ENCODE measurements at places on chromosomes 2 and 18. TPM values are rescaled to one million over a fixed set of nuclear protein-coding genes. Genes with fewer than 3 reads are reported as not detected.

DNA sequence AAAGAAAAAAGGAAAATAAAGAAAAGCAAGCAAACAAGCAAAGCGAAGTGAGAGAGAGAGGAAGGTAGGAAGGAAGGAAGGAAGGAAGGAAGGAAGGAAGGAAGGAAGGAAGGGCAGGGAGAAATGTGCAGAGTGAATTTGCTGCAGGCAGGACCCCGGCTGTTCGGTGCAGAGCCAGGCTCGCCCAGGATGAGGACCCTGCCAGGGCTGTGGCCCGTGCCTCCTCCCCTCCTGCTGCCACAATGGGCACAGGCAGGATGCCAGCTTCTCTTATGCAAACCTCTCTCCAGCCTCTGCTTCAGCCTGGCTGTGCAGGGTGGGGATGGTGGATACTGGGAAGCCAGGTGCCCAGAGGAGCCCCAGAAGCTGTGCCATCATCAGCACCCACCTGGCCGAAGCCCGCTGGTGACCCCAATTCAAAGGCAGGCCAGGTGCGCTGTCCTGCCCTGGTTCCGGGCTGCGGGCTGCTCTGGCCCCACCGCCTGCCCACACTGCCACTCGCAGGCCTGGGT, 3.2 kb downstream of the GPR17 start:
- no peak overlapping the region for H3K27ac ChIP-seq
- no peak overlapping the region for H3K4me3 ChIP-seq
- DNase-seq, result no peak

DNA sequence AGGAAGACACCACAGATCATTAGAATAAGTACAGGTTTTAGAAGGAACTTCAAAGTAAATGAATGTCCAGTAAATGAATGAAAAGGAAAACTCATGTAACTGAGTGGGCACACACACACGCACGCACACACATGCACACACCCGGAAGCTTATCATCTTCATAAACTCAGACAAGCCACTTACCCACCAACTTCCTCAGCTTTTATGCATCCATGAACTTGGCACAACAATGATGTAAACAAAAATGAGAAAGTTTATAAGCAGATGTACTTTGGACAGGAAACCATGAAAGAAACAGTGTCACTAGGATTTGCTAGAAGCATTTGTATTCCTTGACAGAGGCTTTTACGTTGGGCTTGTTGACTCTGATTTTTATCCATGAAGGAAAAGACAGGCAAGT, 23.2 kb downstream of the RNF152 start:
- H3K27ac ChIP-seq, result no peak overlapping the region
- H3K4me1 ChIP-seq, result no peaks in the 10 kb centered on the region
- no peak for DNase-seq
- H3K36me3 ChIP-seq, result no peaks in the 10 kb centered on the region
- no peaks in the 10 kb centered on the region for H3K27me3 ChIP-seq

GRCh38 chr2:162004031-162004430, 70.0 kb downstream of the DPP4 start:
- peaks cover 5% of the 10 kb centered on the region for H3K4me1 ChIP-seq
- no peak for DNase-seq
- H3K4me3 ChIP-seq, result no peak overlapping the region
- peaks cover 6% of the 10 kb centered on the region for H3K36me3 ChIP-seq

Gene TRIM43
- not detected for total RNA-seq

DNA sequence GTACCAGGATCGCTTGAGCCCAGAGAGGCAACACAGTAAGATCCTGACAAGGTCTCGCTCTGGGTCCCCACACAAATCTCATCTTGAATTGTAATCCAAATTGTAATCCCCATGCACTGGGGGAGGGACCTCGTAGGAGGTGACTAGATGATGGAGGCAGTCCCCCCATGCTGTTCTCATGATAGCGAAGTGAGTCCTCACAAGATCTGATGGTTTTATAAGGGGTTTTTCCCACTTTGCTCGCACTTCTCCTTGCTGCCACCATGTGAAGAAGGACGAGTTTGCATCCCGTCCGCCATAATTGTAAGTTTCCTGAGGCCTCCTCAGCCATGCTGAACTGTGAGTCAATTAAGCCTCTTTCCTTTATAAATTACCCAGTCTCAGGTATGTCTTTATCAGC, 46.0 kb upstream of the SERTAD2 start:
- peaks cover 36% of the 10 kb centered on the region for H3K4me1 ChIP-seq
- H3K4me3 ChIP-seq, result no peak overlapping the region
- peak; percentile 22 for DNase-seq
- H3K36me3 ChIP-seq, result no peaks in the 10 kb centered on the region
- no peaks in the 10 kb centered on the region for H3K27me3 ChIP-seq
- H3K27ac ChIP-seq, result no peak overlapping the region

DNA sequence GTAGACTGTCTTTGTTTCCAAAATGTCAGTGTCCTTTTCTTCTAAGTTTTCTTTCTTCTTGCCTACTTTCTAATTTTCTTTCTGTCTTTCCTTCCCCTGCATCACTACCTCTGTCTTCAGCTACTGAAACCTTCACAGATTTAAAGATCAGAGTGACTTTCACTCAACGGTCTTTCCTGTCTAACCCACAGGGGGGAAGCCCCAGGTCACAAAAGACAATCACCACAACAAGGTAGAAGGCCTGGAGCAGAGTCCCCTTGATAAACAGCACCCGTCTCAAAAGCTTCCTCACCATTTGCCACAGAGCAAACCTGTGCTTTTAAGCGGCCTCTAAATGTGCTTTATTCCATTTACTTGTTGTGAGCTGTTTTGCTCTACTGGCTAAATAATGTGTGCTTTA, 665.4 kb downstream of the BCL11A start:
- no peak overlapping the region for H3K27ac ChIP-seq
- H3K4me3 ChIP-seq, result no peak overlapping the region
- H3K4me1 ChIP-seq, result peaks cover 19% of the 10 kb centered on the region
- no peaks in the 10 kb centered on the region for H3K36me3 ChIP-seq

GRCh38 chr2:55296393-55296792, 27.4 kb upstream of the MTIF2 start:
- H3K4me3 ChIP-seq, result no peak overlapping the region
- DNase-seq, result no peak
- no peak overlapping the region for H3K27ac ChIP-seq
- H3K36me3 ChIP-seq, result no peaks in the 10 kb centered on the region

Gene COBLL1
- not detected for total RNA-seq

- DNase-seq, result no peak
- H3K4me1 ChIP-seq, result no peaks in the 10 kb centered on the region
- no peak overlapping the region for H3K27ac ChIP-seq
- H3K4me3 ChIP-seq, result no peak overlapping the region
- H3K36me3 ChIP-seq, result no peaks in the 10 kb centered on the region
Observed at GRCh38 chr2:44730593-44730992, 210.9 kb upstream of the SIX3 start.

- DNase-seq, result no peak
- H3K4me1 ChIP-seq, result peaks cover 28% of the 10 kb centered on the region
- no peaks in the 10 kb centered on the region for H3K36me3 ChIP-seq
Observed at GRCh38 chr2:84940088-84940470, 30.9 kb upstream of the KCMF1 start.

Gene DES
- not detected for total RNA-seq

DNA sequence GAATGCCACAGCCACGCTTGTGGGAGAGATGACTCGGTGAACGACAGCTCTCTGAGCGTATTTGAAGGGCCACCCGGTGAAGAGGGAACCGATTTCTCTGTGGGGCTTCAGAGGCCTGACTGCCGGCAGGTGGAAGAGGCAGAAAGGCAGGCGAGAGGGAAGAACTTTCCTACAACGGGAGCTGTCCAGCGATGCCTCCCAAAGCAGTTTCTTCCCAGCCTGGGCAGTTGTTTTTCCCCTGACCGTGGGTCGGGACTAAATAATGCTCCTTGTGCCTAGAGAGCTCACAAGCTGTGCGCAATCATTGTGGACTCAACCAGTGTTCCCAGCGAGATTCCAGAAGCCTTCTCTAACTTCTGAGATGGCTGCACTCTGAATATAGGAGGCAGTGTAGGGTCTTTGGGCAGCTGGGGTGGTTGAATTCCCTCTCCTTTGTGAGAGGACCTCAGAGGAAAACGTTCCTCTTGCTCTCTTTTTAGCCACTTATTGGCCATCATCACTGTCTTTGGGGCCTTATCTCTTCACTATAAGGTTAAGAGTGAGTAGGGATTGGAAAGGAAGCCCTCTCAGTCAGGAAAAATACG, 710 bp downstream of the SEC11C start:
- H3K36me3 ChIP-seq, result no peaks in the 10 kb centered on the region
- peak overlapping the region; percentile 88 for H3K4me3 ChIP-seq
- no peak for DNase-seq
- peaks cover 47% of the 10 kb centered on the region for H3K4me1 ChIP-seq

- H3K4me3 ChIP-seq, result no peak overlapping the region
- H3K36me3 ChIP-seq, result no peaks in the 10 kb centered on the region
- H3K27me3 ChIP-seq, result no peaks in the 10 kb centered on the region
- H3K27ac ChIP-seq, result no peak overlapping the region
- DNase-seq, result no peak
Observed at GRCh38 chr18:42274488-42275137, 319.6 kb downstream of the PIK3C3 start.

Gene CHN1
- 3.7 TPM for total RNA-seq

Gene TBR1
- total RNA-seq, result not detected

Gene SCYGR4
- total RNA-seq, result not detected

DNA sequence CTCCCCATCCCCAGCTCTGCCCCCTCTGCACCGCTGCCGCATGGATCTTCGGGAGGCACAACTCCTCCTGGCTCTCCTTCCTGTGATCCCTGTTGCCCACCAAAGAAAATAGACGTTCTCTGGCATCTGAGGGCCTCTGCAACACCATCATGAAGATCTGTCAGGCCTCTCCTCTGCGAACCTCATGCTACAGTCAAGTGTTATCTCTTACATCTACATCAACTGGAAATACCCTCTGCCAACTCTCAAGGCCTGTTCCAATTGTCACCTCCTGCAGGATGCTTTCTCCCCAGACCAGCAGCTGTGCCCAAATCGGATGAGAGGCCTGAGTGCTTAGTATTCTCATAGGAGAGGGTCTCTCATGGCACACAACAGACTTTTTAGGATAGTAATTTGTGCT, 478.4 kb downstream of the BCL11A start:
- no peaks in the 10 kb centered on the region for H3K27me3 ChIP-seq
- DNase-seq, result no peak
- H3K36me3 ChIP-seq, result no peaks in the 10 kb centered on the region
- no peaks in the 10 kb centered on the region for H3K4me1 ChIP-seq
- H3K4me3 ChIP-seq, result no peak overlapping the region
- no peak overlapping the region for H3K27ac ChIP-seq

- no peaks in the 10 kb centered on the region for H3K36me3 ChIP-seq
- peak; percentile 38 for DNase-seq
- H3K4me1 ChIP-seq, result peaks cover 75% of the 10 kb centered on the region
- H3K27ac ChIP-seq, result peak overlapping the region; percentile 2
- H3K27me3 ChIP-seq, result no peaks in the 10 kb centered on the region
- no peak overlapping the region for H3K4me3 ChIP-seq
Observed at GRCh38 chr2:62306751-62307468, 111.0 kb downstream of the B3GNT2 start.

- no peak overlapping the region for H3K4me3 ChIP-seq
- H3K36me3 ChIP-seq, result no peaks in the 10 kb centered on the region
- no peaks in the 10 kb centered on the region for H3K27me3 ChIP-seq
- no peak overlapping the region for H3K27ac ChIP-seq
- no peak for DNase-seq
Observed at GRCh38 chr2:204686406-204686805, 141.1 kb downstream of the PARD3B start.

DNA sequence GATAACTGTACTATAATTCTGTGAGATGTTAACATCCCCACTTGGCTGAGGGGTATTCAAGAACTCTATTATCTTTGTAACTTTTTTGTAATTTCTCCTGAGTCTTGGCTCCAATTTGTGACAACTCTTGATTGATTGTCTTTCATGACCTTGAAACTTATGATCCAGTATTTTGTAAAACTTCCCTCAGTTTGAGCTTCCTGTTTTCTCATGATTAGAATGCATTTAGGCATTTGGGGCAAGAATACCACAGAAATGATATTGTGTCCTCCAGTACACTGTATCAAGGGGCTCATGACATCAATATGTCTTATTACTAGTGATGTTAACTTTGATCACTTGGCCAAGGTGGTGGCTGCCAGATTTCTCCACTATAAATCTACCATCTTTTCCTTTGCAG, 37.4 kb downstream of the PNO1 start:
- no peak for DNase-seq
- no peaks in the 10 kb centered on the region for H3K27me3 ChIP-seq
- H3K36me3 ChIP-seq, result no peaks in the 10 kb centered on the region
- no peak overlapping the region for H3K27ac ChIP-seq
- H3K4me1 ChIP-seq, result peaks cover 45% of the 10 kb centered on the region
- H3K4me3 ChIP-seq, result no peak overlapping the region

DNA sequence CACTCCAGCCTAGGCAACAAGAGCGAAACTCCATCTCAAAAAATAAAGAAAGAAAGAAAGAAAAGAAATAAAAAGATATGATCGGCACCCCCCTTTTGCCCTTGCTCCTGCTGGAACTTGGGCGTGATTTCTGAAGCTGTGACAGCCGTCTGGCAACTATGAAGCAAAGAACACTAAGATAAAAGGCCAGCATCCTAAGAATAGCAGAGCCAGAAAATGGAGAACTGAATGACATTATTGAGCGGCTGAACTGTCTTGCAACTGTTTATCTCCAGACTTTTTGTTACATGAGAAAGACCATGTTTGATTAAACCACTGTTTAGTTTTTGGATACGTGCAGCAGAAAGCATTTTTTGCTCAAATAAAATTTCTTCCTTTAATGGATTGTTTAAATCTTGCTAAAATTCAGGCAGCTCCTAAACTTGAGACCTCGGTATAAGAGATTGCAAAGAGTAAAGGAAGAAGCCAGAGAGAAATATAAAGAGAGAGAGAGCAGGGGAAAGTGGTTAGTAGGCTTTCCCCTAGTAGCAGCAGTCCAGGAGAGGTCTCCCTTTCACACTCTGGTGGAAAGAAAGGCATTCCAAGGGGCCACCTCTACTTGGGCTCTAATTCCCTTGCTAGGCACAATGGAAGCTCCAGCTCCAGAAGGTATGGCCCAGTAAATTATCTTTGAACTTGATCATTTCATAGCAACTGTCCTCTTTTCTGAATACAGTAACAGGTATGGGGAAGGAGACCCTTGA, 8.2 kb upstream of the MBD2 start:
- no peak for DNase-seq
- H3K27me3 ChIP-seq, result no peaks in the 10 kb centered on the region
- H3K27ac ChIP-seq, result no peak overlapping the region
- no peaks in the 10 kb centered on the region for H3K36me3 ChIP-seq
- no peaks in the 10 kb centered on the region for H3K4me1 ChIP-seq

Gene VIT
- not detected for total RNA-seq

GRCh38 chr18:45802814-45803492, 22.5 kb upstream of the SIGLEC15 start:
- no peaks in the 10 kb centered on the region for H3K36me3 ChIP-seq
- no peaks in the 10 kb centered on the region for H3K4me1 ChIP-seq
- no peak for DNase-seq
- H3K27ac ChIP-seq, result no peak overlapping the region

Gene OTOF
- 0.84 TPM for total RNA-seq

Gene KLHL14
- total RNA-seq, result not detected

- no peaks in the 10 kb centered on the region for H3K36me3 ChIP-seq
- H3K4me3 ChIP-seq, result peak overlapping the region; percentile 36
- H3K27me3 ChIP-seq, result peaks cover 9% of the 10 kb centered on the region
Observed at GRCh38 chr2:207768866-207769596, 675 bp downstream of the FZD5 start.
